ENCODE measurements at places on chromosomes 16 and 17.
A peak's percentile ranks its signal among the peaks of the same experiment; 100 is the strongest.

DNA sequence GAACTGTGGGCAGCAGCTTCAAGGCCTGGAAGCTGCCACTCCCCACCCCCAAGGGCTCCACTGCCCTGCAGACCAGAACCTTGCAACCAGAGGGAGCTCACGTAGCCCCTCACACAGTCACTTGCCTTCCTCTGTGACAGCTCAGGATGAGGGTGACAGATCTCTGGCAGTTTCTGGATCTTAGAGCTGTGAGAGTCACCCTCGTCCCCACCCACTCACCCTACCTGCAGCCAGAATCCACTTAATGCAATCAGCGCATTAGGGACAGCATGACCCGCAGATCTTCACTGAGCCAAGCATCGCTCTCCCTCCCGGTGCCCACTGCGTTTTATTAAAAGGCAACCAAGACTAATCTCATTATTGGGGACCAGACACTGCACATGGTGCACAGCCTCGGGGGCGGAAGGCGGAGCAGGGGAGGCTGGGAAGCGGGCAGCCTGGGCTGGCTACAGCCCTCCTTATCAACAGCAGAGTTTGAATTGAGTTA is 3.5 kb downstream of the CYB561 start:
- DNase-seq: no peak

DNA sequence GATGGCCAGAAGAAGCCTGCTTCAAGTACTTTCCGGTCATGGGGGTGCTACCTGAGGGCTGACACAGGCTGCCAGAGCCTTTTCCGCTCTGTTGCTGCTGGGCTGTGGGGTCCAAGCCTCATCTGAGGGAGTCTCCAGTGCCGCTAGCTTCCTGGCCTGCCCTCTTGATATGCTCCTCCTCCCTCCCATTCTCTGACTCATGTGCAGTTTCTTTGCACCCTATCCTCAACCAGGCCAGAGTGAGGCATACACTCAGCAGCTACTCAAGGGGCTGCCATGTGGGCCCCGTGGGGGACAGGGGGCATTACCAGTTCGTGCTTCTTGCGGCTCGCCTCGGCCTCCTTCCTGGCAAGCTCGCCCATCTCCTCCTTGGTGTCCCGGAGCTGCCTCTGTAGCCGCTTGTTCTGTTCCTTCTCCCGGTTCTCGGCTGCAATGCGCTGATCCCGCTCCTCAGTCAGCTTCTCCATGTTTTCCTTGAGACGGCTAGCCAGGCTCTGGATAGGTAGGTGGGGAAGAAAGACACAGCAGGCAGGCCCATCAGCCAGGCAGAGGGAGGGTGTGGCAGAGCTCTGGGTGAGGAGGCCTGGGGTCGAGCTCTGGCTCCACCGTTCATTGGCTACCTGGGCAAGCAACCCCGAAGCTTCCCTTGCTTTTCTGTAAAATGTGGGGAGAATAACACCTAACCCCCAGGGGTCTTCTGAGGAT is 43.8 kb downstream of the PIPOX start:
- DNase-seq: no peak

DNA sequence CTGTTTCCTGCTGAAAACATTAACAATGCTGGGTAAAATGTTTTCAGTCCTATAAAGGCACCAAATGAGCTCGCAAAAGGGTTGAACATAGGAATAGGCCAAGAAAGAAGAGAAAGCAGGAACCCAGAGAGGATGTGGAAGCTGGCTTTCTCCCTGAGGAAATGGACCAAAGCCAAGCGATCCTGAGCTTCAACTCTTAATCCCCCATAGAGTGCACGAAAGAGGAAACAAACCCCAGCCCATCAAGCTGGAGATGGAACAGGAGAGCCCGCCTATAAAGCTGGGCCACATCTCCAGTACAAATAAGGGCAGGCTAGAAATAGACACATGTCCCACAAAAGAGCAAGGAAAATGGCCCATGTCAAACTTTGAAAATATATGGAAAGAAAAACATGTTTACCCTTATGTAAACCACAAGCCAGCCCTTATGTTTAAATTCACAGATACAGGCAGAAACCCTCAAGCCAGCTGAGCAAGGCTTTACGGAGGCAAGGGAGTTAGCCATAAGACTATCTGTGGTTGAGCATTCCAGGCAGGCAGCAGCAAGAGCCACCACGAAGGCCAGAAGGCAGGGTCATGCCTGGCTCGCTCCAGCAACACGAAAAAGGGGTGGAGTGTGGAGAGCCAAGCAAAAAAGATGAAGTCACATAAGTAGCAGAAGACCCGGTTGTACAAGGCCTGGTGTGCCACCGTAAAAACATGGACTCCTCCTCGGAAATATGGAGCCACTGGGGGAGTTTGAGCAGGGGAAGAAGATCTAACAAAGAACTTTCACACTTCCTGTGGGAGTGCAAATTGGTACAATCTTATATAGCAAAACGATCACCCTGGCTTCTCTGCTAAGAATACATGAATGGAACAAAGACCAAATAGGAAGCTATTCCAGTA is 27.8 kb downstream of the COPRS start:
- no peak for DNase-seq

DNA sequence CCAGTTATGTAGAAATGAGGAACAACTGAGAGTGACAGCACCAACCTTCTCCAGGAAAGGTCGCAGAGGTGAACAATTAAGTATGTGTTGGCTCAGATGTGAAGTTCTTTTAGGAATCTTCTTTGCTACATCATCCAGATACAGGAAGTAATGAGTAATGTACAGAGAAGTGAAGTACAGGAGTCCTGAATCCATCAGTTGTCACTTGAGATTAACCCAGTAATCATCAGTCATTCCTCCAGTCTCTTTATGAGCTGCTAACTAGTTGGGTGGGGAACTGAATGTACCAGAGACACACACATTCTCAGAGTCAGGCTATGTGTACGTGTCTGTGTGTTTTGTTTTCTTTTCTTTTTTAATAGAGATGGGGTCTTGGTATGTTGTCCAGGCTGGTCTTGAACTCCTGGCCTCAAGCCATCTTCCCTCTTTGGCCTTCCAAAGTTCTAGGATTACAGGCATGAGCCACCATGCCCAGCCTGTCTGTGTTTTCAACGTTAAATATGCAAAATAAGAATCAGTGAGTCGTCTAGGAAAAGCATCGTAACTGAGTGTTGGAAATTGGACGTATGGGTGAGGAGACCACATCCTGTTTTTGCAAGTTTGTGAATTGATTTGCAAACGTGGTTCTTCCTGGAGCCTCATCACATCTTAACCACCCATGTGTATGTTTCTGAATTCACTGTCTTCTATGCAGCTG is 19.9 kb downstream of the ZNF200 start:
- DNase-seq: no peak

- no peak for DNase-seq
Observed at GRCh38 chr17:1034652-1035210, 37.8 kb downstream of the TIMM22 start.

GRCh38 chr17:58531661-58532554 is 17.5 kb upstream of the MTMR4 start:
- DNase-seq: peak; percentile 64

- no peak for DNase-seq
Observed at GRCh38 chr16:59684911-59685310, 950.8 kb upstream of the GOT2 start.

- no peak for DNase-seq
Observed at GRCh38 chr17:4175921-4176807, 33.2 kb downstream of the CYB5D2 start.

- peak; percentile 47 for DNase-seq
Observed at GRCh38 chr16:30996324-30996984, 11.4 kb downstream of the HSD3B7 start.

DNA sequence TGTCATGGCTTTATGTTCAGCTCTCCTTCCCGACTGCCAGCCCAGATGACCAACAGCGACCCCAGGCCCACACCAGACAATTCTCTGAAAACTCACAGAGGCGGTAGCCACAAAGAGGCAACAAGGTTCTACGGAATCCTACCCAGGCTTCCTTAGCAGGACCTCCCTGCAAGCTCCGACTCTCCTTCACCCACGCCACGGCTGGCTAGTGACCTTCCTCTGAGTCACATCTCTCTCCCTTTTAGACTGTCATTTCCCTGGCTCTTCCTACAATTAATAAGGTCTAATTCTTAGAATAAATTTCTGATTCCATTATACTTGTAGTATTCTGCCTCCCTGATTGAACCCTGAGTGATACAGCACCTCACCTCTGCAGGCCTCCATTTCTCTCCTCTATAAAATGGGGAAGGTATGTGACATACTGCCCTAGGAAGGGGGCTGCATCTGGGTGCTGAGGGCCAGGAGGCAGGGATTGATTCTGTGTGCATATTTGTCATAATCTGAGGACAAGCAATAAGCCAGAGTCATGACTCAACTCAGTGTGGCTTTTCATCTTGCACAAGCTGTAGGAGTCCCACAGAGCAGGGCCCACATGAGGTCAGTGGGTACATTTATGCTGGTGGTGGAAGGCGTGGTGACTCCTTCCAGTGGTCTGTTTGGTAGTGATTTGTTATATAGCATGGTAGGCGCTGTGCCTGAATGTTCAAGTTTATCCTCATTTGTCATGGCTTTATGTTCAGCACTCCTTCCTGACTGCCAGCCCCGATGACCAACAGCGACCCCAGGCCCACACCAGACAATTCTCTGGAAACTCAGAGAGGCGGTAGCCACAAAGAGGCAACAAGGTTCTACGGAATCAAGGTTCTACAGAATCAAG is 46.2 kb downstream of the SMPD3 start:
- DNase-seq: no peak

DNA sequence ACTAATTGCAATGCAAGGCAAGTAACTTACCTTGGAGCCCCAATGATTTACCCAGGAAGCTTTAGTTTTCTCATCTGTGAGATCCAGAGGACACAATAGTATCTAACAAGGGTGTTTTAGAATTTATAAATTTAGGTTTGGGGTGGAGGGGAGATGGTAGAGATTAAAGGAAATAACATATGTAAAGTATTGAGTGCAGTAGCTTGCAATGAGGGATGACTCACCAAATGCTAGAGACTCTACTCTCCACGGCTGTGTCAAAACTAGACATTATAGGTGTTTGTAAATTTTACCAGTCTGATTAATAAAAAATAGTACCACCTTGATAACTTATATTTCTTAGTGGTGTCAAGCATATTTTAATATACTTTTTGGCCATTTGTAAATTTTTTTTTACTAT is 3.7 kb upstream of the ABCA9 start:
- DNase-seq: no peak

DNA sequence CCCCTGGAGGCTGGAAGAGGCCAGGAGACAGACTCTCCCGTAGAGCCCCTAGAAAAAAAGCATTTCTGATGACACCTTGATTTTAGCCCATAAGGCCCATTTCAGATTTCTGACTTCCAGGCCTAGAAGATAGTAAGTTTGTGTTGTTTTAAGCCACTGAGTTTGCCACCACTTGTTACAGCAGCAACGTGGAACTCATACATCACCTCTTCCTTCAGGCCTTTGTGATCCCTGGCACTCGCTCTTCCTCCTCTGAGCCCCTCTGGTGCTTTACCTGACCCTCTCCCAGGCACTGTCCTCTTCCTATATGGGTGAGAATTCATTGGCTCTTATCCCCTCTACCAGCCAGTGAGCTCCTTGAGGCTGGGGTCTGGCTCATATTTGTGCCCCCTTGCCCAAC is 18.7 kb upstream of the KRT19 start:
- no peak for DNase-seq

GRCh38 chr17:71985111-71986039 is 135.4 kb upstream of the SOX9 start:
- no peak for DNase-seq

- peak; percentile 63 for DNase-seq
Observed at GRCh38 chr17:57935833-57936807, 19.1 kb downstream of the CUEDC1 start.

DNA sequence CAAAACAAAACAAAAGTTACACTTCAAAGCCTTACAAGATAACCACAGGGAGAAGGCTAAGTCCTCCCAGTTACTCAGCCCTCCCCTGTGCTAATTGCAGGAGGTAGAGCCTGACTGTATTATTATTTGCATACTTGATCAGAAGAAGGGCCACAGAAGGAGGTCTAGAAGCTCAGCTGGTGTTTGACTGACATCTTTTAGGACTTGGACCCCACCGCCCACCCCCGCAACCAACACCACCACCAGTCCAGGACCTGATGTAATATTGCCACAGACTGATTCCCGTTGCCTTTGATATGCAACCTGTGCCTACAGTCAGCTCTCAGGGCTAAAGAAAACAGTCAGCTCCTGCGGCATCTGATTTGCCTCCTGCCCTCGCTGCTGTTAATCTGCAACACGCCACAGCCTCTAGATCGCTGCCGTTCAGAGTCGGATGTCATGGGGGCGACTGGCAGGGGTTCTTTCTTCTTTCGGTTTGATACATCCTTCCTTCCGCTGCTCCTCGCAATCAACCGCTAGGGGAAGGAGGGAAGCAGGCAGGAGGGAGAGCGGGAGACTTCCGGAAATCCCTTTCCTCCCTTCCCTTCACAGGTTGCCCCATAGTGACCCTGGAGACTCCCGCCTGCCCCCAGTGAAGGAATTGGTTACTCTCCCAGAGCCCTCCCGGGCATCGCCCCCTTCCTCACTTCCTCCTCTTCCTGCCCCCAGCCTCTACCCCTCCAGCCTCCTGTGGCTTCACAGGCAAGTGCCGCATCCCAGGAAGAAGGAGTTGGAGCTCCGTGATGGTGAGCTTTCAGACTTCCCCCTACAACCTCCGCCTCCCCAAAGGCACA is 90.5 kb upstream of the SOX9 start:
- DNase-seq: peak; percentile 34

GRCh38 chr17:51765282-51766135 is 393.0 kb downstream of the CA10 start:
- no peak for DNase-seq

DNA sequence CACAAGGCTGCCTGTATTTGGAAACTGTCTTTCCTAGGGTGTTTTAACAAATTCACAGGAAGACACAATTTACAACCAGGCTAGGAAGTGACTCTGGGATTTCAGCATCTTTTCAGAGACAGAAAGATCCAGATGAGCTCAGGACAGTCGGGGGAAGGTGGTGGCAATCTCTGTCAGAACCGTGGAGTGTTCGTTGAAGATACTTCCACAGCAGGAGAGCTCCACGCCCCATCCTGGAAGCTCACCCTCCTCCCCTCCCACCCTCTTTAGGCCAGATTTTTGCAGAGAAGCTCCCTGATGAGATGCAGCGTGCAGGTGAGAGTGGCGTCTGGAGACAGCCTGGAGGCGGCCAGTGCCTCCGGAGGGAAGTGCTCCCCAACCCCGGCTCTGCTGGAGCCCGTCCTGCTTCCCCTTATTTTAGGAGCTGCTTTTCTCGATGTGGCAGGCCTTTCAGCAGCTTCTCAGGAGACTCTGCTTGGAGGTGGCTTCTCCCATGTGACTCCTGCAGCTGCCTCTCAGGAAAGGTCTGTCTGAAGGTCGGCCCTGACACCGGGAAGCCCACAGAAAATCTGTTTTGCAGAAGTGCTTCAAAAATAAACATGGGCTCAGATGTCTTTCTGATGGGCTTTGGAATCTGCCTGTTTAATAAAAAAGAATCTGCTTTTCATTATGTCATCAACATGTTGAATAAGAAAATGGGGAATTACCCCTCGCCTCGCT is 186.4 kb upstream of the CHMP6 start:
- no peak for DNase-seq

DNA sequence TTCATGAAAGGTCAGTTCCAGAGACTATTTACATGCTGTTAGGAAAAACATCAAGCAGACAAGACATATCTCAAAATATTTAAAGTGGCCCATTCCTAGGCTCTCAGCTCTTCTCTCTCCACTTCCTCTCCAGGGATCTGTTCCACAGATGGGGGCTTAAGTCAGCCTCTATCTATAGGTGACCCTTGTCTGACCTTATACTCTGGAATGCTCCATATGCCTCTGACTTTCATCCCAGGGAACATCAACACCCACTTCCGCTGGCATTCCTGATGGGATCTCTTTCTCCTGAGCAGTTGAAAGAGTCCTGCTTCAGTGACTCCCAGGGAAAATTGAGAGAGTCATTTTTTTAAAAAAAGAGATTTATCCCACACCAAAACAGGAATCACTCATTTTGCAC is 11.5 kb upstream of the WIPI1 start:
- no peak for DNase-seq

- no peak for DNase-seq
Observed at GRCh38 chr16:54411544-54411943, 125.0 kb upstream of the IRX3 start.
